ENCODE measurements at places on chromosomes 2 and 18.

- DNase-seq, result peak; percentile 87
Measured at GRCh38 chr2:39938035-39938835, 159.2 kb upstream of the THUMPD2 start.

- DNase-seq, result no peak
Measured at GRCh38 chr2:96913398-96914202, 43.7 kb upstream of the SEMA4C start.

- DNase-seq, result no peak
Measured at GRCh38 chr2:96109361-96109680, 7.0 kb downstream of the ADRA2B start.

GRCh38 chr2:201621293-201621999, 21.9 kb downstream of the TMEM237 start:
- no peak for DNase-seq

GRCh38 chr2:23559561-23560239, 174.7 kb downstream of the KLHL29 start:
- DNase-seq, result no peak

GRCh38 chr18:76476665-76477561, 18.1 kb downstream of the ZNF516 start:
- DNase-seq, result peak; percentile 90

- DNase-seq, result no peak
Measured at GRCh38 chr2:113098041-113098440, 29.4 kb upstream of the IL1RN start.

DNA sequence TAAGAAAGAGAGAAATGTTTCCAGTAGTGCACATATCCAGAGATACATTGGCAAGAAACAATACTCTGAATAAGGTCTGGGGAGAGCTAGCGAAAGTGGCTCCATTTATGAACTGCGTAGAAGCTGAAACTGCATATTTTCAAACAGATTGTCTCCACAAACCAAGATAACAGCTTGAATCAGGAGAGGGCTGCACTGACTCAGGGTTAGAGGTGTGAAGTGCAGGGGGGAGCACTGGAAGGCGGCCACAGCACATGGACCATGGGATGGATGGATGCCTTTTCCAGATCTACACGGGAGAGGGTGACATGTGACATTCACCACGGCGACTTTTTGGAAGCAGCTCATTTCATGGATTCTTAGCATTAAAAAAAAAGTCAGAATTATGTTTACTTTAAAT, 729.4 kb downstream of the RNF144A start:
- DNase-seq, result no peak

DNA sequence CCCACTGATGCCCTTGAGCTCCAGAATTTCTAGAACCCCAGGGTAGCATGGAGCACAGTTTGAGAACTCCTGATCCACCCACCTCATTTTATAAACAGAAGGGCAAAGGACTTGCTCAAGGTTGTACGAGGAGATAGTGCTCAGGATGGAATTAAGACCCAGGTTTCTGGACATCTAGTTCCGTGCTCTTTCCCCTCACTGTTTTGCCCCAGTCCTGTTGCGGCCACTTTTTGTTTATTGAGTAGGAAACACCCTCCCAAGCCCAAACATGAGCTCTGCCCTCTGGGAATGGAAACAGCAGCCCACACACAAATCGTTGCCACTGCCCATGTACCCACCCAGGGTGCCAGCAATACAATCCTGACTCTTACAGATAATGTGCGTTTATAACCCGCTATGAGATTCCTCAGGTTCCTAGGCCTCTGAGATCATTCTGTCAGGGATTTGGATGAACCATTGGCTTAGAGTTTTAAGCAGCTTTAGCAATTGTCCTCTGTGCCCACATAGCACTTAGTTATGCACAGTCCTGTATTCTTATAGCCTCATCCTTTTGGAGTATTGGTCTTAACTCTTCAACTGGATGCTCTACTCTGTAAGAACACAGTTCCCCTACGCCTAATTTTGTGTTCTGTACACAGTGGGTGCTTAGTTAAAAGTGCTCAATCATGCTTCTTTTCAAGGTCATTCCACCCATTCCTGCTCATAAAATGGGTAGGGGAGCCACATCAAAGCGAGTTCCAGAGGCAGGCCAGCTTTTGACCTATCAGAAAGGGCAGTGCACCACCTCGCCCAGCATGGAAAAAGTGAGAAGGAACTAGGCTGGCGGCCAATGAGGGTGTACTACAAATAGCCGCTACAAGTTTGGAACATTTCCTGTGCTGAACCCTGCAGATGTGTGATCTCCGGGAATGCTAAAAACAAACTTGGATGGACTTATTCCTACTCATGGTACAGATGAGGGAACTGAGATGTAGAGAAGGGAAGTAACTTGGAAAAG, 60.3 kb upstream of the IGFBP2 start:
- no peak for DNase-seq

GRCh38 chr2:8033546-8034096, 648.2 kb upstream of the ID2 start:
- no peak for DNase-seq

DNA sequence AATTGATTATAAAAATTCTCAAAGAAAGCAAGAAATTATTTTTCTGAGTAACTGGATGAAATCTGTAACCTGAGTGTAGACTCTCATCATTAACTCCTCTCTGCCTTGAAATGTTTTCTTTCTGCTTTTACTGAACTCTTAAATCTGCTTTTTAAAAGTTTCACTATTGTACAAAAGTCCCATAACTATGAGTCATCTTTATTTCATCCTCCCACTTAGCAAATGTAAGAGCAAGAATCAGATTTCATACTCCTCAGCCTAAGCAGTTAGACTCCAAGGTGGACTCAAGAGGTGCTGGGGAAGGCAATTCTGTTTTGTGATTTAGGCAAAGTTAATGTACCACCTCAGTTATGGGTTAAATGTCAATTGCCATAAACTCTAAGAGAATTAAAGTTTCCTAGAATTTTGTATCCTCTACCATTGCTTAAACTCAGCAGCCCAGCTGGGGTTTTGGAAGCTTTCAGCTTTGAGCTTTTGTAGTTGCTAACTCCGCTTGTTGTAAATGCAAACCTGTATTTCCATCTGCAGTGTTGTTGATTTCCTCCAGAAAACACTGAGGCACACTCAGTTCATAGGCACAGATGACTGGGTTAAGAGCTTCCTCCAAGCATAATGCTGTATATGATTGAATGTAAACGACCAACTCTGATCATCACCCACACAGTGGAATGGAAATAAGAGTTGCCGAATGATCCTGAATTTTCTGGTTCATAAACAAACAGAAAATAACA, 268.8 kb downstream of the ARHGAP15 start:
- DNase-seq, result peak; percentile 32

GRCh38 chr2:138215958-138216357, 251.7 kb downstream of the HNMT start:
- no peak for DNase-seq

- no peak for DNase-seq
Measured at GRCh38 chr2:240933048-240933965, 27.2 kb downstream of the CROCC2 start.

- DNase-seq, result no peak
Measured at GRCh38 chr2:105488285-105488684, 89.4 kb upstream of the FHL2 start.

GRCh38 chr2:61470122-61470951, 550 bp downstream of the USP34 start:
- no peak for DNase-seq

- no peak for DNase-seq
Measured at GRCh38 chr2:209209943-209210342, 213.9 kb upstream of the MAP2 start.

DNA sequence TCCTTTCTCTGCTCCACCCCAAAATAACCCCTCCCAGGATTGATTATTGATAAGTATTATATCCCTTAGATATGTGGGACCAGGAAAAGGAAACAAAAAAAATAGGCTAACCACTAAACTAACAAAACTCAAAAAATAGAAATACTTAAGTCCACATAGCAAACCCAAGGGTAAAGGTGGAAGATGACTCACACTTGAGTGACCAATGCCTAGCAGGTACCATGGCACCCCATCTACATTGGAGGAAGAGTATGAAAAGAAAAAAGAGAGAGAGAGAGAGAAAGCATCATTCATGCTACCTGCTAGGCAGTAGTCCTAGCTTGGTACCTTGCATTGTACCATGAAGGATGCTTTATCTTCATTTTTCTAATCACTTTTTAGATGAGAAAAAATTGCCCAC, 6.3 kb downstream of the EXOC6B start:
- no peak for DNase-seq

DNA sequence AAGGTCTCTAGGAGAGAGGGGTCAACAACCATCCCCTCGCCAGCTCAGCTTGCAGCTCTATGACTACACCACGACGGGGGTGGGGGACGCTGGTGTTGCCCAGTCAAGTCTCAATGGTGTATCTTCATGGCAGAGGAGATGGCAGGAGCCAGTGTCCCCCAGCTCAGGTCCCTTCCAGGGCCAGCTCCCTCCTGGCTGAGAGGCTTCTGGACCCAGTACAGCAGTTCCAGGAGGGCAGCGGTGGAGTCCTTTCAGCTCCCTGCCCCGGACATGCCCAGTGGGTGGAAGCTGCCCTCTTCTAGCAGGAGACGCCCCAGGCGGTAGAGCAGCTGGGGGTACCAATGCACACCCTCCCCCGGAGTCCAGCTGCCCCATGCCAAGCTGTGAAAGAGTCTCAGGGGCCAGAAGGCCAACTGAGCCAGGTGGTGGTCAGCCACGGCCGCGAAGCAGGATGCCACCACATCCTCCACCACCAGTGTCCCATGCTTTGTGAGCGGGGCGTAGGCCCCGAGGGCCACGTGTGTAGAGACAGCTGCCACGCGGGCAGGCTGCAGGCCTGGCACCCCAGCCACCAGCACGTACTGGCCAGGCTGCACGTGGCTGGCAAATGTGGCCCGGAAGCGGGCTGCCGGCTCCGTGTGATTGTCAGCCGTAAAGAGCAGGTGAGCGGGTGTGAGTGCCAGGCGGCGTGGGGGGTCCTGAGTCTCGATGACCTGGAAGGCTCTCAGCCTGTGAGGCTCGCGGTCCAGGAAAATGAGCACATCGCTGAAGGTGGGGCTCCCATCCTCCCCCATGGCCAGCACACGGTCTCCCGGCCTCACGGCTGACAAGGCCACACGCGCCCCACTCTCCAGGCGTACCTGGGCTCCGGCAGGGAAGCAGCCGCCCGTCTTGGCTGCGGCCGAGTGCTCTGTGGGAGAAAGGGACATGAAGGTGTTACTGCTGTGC, 5.5 kb downstream of the IHH start:
- no peak for DNase-seq

DNA sequence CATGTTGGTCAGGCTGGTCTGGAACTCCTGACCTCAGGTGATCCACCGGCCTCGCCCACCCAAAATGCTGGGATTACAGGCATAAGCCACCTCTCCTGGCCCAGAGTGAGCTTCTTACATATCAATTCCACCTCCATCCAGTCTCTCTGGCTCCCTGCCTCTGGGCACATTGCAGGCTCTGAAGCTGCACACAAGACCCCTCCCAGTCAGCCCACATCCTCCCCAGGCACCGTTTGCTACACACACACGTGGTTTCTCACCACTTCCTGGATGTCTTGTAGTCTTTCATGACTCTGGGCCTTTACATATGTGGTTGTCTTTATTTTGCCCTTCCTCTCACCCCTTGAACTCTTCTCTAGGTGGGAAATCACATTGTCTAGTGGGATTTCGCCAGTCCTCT, 64.0 kb upstream of the CABLES1 start:
- no peak for DNase-seq

DNA sequence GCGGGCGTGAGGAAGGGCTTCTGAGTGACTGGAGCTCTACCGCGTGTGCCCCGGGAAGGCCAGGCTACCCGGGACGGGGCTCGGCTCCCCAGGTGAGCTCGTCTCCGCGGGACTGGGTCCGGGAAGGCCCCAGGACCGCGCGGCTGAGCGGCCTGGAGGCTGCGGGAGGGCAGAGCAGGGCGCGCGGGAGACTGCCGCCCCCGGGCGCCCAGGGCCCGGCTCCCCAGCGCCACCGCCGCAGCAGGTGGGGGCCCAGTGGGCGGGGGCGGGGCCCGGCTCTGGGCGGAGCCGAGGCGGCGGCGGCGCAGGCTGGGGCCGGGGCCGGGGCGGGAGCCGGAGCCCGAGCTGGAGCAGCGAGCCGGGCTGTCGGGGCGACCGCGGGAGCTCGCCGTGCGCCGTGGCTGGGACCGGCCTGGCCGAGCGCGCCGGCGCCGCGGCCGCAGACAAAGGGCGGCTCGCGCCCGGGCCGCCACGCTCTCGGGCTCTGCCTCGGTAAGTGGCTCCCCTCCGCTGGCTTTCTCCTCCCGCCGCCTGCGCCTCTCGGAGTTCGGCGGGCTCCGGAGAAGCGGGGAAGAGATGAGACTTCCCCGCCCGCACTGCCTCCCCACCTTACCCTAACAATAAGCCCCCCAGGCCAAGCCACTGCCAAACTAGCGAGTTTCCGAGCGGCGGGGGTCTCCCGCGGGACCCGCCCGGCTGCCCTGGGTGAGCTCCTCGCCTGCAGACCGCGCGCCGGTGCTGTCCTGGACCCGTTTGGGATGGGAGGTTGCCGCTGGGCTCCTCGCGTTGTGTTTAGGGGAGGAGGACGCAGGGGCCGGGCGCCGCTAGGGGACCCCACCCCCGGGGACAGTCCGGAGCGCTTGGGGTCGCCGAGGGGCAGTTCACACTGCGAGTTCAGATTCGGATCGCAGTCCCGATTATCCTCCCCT, at the start of gene MAPK4:
Gene MAPK4, plus strand, starts transcription at position 336 of the 929 bp plus-strand sequence. CDS start 103,872 bp downstream, outside the sequence.
- no peak for DNase-seq

DNA sequence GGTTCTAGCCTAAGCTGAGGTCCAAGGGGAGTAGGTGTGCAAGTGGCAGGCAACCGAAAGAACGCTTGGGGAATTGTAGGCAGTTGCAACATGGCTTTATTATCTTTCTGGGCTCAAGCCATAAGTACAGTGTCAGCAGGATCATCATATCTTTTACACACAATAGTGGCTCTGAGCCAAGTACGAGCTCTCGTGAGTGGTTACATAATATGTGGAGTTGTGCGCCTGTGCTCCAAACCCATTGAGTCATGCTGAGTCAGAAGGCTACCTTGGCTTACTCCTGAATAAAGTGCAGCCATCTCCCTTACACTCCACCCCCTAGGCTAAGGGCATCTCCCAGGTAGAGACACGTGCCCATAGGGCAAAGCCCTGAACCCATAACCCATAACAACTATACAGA, 233.9 kb downstream of the SATB2 start:
- peak; percentile 50 for DNase-seq

DNA sequence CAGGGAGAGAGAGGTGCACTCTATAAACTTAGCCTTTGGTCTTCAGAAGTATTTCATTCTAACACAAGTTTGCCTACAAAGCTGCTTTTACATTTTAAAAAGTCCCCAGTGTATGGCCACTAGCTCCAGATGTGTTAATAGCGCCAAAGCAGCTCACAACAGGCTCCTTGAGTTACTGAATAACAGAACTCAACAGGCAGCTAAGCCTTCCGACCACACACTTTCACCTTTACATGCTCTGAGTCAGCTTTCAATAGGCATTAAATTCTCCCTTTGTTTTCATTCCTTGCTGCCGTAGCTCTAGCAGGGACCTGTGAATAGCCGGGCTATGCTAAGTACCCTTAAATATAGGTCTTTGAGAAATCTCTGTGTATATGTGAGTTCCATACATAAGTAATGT, 262.8 kb upstream of the PARD3B start:
- no peak for DNase-seq

- DNase-seq, result peak; percentile 66
Measured at GRCh38 chr2:40204268-40204667, 247.6 kb downstream of the SLC8A1 start.

- no peak for DNase-seq
Measured at GRCh38 chr18:48858676-48859075, 92.1 kb downstream of the SMAD7 start.

GRCh38 chr2:1729242-1729641, 15.1 kb downstream of the PXDN start:
- no peak for DNase-seq

Measured in non-pigmented ciliary epithelial cell (primary cell).